ENCODE measurements at places on chromosomes 1 and 21.

GRCh38 chr1:16068356-16069270 is 4.8 kb downstream of the FAM131C start:
- DNase-seq, result no peak

- DNase-seq, result no peak
These were observed 149.7 kb downstream of the LYPLAL1 start for GRCh38 chr1:219323426-219323825.

DNA sequence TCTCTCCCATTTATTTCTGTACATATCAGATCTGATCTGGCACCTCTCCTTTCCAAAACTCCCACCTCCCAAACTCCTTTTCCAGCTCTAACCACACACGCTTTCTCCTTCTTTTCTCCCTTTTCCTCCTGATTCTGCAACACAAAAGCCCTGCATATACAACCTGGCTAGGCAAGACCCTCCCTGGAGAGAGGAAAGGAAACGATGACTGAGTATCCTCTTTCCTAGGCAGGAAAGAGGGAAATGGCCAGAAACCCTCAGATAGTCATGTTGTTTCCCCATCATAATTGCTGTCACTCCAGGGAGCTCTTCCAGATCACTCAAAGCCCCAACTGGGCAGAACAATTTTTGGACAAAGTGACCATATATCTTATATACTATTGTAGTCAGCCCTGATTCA is 32.3 kb upstream of the PRELP start:
- DNase-seq, result no peak

- no peak for DNase-seq
These were observed 49.2 kb downstream of the S1PR1 start for GRCh38 chr1:101285922-101286570.

GRCh38 chr1:27428316-27429028 is 36.0 kb downstream of the GPR3 start:
- peak; percentile 79 for DNase-seq

- DNase-seq, result no peak
These were observed 115.7 kb downstream of the CENPF start for GRCh38 chr1:214718724-214719123.

DNA sequence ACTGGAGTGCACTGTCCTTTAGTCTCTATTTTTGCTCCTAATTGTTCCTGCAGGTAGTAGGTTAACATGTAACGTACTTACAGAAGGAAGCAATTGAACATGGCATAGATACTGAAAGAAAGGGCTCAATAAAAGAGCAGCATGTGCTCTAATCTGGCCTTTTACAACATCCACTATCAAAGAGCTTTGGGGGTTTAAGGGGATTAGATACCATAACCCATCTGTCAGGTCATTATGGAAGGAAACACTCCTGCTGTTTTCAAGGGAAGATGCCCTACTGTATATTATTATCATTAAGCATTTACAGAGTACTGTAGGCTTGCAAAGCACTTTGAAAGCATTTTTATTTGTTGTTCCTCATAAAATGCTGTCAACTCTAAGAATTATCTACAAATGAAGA is 152.8 kb downstream of the TTLL7 start:
- peak; percentile 13 for DNase-seq

DNA sequence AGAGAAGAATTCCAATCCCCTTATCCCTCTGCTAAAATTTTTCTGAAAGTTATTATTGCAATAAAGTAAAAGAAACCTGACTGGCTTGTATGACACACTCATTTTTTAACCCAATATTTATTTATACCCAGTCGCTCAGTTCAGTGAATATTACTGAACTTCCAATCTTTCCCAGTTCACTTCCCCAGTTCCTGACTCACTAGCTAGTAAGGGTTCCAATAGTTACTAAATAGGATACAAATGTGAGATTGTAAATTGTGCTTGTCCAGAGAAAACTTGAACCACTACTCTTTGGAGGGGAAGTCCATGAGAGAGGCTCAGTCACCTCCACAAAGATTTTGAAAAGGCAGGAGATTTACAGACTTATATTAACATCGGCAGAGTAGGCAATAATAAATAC is 31.4 kb downstream of the PRDX6 start:
- no peak for DNase-seq

DNA sequence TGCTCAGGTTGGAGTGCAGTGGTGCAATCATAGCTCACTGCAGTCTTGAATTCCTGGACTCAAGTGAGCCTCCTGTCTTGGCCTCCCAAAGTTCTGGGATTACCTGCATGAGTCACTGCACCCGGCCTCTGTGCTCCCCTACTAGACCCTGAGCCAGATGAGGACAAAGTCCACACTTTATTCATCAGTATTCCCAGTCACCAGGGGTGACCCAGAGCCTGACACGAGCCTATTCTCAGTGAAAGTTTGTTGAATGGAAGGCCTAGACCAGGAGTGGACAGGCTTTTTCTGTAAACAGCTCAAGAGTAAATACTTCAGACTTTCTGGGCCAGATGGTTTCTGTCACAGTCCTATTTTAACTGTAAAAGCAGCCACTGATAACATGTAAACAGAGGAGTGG is 68.2 kb downstream of the MAB21L3 start:
- no peak for DNase-seq

- no peak for DNase-seq
These were observed 48.1 kb upstream of the ENAH start for GRCh38 chr1:225700889-225701465.

DNA sequence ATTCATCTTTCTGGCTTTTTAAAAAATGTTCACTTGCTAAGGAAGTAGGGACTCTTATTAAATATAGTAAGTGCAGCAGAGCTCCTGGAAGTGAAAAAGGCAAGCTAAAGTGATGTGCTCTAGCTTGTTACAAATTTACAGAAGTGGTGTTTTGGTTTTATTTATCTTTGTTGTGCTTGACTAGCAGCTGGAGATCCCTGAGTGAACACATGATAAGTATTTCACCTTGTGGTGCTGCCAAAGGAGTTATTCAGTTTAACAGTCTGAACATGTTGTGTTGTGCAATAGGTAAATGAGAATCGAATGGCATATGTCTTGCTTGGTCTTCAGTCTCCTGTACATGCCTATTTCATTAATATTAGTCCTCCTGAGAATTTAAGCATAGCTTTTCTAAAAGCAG is 315.7 kb downstream of the TPR start:
- no peak for DNase-seq

- DNase-seq, result no peak
These were observed 6.4 kb upstream of the CDK11B start for GRCh38 chr1:1664941-1665814.
